Effector memory CD8-positive, alpha-beta T cell (primary cell): ENCODE measurements at places on chromosomes 1 and 21.
A peak's percentile ranks its signal among the peaks of the same experiment; 100 is the strongest.

DNA sequence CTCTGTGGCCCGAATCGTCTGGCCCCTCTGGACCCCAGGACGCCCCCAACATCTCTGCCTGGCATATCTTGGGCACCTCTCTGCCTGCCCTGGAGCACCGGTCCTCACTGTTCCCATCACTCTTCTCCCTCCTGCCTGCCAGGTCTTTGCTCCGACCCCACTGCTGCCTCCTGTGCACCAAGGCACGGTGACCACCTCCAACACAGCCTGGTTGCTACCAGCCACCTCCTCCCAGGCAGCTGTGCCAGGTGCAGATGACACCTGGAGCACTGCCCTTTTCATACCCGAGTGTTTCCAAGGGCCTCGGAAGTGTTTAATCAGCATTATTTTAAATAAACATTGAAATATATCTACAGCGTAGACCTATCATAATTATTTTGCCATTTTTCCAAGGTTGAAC lies 31.3 kb downstream of the PKNOX1 start:
- DNase-seq = no peak

GRCh38 chr1:172125812-172126430 lies 284.6 kb downstream of the DNM3 start:
- no peak for DNase-seq

DNA sequence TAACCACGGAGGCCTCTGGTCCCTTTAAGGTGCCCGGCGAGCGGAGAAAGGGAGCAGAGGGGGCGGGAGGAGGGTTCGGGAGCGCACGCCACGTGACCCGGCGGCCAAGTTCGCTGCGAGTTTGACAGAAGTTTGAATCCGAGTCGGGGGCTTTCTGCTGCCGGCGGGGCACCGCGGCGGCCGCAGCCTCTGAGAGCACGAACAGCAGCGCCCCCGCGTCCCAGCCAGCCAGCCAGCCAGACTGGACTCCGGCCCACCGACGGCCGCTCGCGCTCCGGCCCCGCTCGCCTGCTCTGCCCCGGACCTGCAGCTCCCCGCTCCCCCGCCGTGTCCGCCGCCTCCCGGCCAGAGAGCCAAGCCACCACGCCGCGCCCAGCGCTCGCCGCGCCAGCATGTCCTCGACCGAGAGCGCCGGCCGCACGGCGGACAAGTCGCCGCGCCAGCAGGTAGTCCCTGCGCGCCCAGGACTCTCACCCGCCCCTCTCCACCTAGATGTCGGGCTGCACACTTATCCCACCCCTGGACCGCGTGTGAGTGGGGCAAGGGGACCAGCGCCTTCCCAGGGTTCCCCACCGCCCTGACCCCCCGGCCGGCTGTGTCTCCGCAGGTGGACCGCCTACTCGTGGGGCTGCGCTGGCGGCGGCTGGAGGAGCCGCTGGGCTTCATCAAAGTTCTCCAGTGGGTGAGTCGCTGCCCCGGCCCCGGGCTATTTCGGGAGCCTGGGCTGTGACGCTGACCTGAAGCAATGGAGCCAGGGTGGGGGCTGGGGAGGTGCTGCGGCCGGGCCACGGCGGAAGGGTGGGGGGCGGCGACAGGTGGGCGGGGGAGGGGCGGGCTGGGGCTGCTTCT lies at the start of gene SYPL2:
Gene SYPL2 (plus strand): TSS at position 95 of the 849 bp plus-strand sequence. CDS start 298 bp downstream, at position 393.
- DNase-seq = no peak

DNA sequence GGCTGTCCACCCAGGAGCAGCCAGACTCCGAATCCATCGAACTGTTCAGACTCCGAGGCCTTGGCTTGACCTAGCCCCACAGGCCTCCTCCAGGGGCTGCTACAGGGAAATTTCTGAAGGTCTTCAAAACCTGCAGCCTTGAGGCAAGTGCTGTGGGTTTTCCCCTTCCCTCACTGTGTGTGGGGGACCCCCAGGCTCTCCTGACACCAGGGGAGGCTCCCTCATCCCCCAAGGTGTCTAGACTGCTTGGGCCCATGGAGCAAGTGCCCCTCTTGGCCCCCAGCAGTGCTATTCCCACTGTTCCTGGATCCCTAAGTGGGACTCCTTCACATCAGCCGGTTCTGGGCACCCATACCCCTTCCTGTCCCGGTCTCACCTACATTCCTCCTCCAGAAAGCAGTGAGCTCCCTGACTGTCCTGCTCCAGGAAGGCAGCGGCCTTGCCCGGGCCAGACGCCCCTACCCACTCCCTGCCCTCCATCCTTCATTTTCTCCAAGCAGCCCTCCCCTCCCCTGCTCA lies 814 bp downstream of the PAQR7 start:
- no peak for DNase-seq

- no peak for DNase-seq
These were observed 2.4 kb upstream of the IKBKE start for GRCh38 chr1:206467915-206468314.

DNA sequence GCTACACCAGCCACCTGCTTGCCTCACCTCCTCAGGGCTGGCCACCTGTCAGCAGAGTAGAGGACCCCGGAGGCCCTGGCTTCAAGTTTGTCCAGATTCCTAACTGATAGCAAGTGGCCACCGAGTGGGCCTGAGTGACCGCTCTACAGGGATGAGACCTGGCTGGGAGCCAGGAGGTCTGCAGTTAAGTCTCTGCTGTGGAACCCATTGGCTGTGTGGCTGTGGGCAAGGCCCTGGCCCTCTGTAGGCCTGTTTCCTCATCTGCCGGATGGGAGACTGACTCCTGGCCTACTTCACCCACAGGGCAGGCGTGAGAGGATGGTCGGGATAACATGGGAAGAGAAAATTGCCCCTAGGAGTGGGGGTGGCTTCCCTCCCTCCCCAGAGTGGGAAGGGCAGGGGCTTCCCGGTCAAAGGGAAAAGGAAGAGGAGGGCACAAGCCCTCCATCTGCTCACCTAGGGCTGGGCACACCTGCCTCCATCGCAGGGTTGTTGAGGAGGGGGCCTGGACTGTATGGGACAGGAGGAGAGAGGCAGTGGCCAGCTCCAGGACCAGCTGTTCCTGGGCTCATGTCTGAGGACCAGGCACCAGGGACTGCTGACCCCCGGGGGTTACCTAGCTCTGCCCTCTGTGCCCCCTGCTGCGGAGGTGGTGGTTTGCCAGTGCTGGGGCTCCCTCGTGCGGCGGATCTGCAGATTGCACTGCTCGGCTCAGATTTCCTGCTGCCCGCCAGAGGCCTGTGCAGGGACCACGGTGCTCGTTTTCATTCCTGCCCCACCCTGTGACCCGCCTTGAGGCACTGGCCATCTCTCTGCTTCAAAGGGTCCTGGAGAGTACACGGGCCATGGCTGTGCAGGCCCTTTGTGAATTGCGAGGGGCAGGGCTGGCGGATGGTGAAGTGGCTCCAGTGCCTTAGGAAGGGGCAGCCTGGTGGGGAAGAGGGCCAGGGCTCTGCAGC lies 9.1 kb upstream of the MTFR1L start:
- peak; percentile 83 for DNase-seq

- DNase-seq = no peak
These were observed 511.7 kb downstream of the USP25 start for GRCh38 chr21:16241479-16241963.

DNA sequence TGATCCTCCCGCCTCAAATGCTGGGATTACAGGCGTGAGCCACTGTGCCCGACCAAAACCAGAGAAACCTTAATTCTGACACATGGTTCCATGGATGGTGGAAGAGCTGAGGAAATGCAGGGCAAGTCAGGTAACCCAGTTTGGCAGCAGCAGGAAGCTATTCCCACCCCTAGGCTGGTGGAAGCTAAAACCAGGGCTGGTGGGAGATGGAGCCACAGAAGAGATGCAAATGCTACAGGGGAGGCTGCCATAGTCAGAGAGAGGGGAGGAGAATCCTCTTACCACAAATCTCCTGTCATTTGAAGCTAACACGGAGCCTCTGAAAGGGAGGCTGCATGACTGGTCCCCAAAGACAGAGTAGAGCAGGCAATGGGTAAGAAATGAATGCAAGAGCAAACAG lies 4.1 kb upstream of the CDC42BPA start:
- DNase-seq = no peak
